CMK (cell line): ENCODE measurements at places on chromosomes 2 and 18.

DNA sequence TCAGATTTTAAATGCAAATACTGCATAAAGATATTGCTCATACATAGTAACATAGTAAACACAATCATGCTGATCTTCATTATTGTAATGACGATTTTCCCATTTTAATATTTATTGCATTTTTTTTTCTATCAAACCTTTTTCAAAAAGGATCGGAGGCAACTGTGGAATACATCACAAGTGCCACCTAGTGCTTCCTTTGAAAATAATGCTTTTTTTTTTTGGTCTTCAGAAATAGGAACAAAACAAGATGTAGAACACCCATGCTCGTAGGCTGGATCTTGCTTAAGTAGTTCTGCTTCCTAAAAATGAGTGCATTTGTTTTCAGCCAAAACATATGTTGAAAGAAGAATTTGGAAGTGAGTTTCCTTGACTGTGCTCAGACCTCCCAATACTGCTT lies 35.7 kb upstream of the GPR155 start:
- DNase-seq, result no peak

GRCh38 chr18:70132999-70133398 lies 72.5 kb downstream of the RTTN start:
- no peak for DNase-seq

DNA sequence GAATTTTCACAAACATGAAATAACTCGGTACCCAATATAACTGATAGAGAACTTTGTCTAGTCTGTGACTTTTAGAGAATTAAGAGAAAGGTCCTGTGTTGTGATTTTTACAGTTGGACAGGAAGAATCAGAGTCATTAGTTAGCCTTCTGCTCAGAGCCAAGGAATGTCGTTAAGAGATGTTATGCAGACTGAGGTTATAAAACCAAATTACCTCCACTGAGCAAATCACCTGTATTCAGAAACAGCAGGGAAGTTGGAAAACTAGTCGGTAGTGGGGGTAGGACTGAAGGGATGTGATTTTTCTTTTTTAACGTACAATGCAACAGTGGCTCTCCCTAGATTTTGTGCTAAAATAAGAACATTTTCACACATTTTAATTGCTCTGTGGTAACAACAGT lies 18.5 kb downstream of the TANK start:
- no peak for DNase-seq

DNA sequence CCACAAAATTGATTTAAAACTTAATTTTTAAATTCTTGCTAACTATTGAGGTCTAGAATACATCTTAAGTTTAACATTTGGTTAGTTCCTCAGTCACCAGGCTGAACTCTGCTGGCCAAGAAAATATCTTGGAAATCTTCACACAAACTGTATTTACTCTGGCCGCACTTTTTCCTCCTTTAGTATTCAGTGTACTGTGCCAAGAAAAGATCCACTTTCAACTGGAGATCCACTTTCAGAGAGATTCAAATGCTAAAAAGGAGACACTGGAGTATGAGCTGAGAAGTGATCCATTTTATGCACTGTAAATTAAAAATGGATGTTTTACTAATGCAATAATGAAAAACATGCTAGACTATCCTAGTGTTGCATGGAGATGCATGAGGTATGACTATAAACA lies 98.1 kb downstream of the ANTXR1 start:
- no peak for DNase-seq

DNA sequence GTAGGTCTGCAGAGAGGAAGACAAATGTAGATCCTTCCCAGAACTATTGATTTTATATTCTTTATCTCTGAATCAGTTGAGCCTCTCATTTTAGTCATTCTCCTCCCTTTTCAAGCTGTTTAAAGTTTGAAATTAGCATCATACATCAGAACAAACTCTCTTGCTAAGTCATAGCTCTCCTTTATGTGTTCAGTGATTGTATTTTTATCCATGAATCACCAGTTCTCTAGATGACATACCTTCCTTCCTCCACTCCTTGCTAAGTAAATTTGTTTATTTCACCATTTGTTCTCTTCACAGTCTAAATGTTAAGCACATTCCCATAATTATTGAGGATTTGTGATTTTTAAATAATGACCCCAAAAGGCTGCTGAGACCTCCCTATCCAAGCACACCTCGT lies 63.5 kb upstream of the RAPGEF4 start:
- no peak for DNase-seq

GRCh38 chr2:102498414-102498813 lies 25.4 kb downstream of the SLC9A4 start:
- no peak for DNase-seq
